Heart left ventricle (tissue), 16 donors: ENCODE measurements at places on chromosomes 13 and 19.

GRCh38 chr13:79171141-79172061 lies 234.7 kb downstream of the RBM26 start:
- no peak for DNase-seq

GRCh38 chr13:31201341-31202031 lies 1.7 kb downstream of the B3GLCT start:
- no peak for DNase-seq

GRCh38 chr19:54418030-54418929 lies 3.0 kb downstream of the TTYH1 start:
- DNase-seq = no peak

DNA sequence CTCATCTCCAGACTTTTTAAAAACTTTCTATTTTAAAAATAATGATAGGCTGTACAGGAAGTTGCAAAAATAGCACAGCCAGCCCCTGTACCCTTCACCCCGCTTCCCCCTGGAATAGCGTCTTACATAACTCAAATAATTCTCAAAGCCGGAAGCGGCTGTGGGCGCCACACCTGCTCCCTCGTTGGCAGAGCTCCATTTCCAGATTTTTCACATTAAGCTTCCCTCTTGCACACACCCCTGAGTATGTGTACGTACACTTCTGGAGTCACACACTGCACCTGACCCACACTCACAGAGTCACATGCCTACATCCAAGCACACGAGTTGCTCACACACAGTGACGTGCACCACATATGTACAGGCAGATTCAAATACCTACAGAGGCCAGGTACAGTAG lies 24.9 kb upstream of the DPP9 start:
- no peak for DNase-seq
